ENCODE measurements at places on chromosomes 3 and 15.
A peak's percentile ranks its signal among the peaks of the same experiment; 100 is the strongest.

DNA sequence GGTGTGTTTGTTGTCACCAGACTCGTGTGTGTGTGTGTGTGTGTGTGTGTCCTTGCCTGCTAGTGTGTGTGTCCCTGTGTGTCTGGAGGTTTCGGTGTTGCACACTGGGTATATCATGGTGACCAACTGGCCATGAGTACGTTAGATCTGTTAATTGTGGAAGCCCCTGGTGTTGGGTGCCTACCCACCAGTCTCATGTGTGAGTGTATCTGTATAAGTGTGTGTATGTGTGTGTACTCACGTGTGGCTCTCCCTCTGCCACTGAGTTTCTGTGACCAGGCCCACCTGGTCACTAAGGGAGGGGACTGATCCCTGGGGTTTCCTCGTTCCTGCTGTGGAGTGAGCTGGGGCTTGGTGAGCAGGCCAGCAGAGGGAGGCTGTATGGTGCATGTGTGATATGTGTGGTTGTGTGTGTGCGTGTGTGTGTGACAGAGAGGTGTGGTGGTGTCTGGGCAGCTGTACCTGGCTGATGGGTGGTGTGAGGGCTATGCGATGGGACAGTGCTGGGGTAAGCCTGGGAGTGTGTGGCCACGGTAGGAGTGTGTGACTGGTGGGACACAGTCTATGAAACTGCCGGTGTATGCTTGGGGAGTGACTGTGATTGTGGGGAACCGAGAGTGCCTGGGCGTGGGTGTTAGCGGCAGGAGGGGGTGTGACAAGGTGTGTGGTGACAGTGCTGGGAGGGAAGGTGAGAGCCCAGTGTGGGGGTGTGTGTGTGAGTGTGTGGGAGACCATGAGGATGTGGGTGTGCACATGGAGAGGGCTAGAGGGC lies 1.8 kb downstream of the PRKCD start:
- DNase-seq = no peak

DNA sequence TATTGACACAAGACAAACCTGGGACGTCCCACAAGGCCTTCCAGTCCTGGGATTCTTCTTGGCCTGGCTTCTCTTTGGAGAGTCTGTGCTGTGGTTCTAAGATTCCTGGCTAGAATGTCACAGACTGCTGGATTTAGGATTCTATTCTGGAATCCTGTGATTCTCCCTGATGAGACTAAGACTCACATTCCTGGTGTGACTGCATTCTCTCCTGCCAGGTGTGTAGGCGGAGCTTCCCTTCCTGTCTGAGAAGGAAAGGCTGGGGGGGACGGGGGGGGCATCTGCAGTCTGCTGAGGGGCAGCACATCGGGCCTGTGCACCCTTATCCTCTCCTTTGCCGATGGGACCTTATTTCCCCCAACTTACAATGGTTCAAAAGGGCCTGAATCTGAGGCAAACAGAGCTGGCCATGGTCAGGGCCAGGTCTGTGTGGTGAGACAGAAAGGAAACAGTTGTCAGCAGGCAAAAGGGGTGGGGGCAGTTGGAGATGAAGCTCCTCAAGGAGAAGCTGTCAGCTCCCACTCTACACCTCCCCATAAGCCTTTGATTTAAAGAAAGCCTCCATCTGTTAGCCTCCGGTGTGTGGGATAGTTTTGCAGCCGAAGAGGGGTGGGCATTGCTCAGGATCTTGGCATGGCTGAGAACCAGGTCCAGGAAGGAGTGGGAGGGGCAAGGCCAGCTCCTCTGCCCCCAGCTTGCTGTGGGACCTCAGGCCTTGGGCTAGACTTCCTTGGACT lies 30.9 kb downstream of the VIPR1 start:
- DNase-seq = no peak

GRCh38 chr15:33101036-33101435 lies 93.5 kb downstream of the FMN1 start:
- DNase-seq = no peak

GRCh38 chr15:57551715-57552677 lies 39.7 kb upstream of the MYZAP start:
- peak; percentile 45 for DNase-seq

DNA sequence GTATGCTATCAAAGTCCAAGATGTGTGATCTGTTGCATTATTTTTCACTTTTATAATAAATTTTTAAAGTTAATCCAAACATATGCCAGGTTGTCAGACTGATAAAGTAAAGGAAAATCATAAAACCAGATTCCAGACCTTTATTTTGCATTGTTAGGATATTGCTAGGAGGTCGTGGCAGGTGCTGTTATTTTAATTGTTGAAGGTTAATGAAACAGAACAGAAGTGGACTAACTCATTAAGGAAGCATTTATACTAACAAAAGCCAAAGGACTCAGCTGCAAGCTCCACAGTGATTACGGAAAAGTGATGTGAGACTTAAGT lies 63.1 kb downstream of the DCLK3 start:
- no peak for DNase-seq

- DNase-seq = no peak
Measured at GRCh38 chr3:190180268-190180667, 59.6 kb upstream of the P3H2 start.

DNA sequence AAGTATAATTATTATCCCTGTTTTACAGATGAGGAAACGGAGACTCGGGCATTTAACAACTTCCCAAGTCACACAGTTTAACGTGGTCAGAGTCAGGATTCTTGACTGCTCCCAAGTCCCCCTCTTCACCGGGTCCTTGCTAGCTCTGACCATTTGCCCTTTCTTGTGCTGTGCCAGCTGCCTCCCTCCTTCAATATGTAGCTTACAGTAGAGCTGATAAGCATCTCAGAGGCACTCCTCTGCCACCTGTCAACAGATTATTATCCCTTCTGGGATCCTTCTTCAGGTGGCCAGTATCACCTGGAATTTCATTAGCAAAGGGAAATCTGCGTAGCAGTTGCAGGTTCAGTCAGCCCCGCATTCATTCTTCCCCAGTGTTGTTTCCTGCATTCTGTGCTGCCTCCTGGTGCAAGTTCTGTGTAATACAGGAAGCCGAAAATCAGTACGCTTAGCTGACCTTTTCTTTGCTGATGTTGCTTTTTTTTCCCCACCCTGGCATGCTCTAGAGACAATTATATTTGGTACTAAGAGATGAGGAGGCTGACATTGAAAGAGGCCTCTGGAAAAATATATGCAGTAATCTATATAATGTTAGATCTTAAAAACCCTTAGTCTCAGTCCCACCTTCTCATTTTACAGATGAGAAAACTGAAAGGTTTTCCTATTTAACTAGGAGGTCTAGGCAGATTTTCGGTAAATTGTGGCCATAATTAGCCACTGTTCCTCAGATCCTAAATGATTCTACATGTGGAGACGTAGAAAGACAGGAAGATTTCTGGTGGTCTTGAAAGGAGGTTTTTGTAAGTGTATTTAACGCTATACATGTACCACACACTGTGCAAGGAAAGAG lies 24.8 kb downstream of the TMOD2 start:
- no peak for DNase-seq

DNA sequence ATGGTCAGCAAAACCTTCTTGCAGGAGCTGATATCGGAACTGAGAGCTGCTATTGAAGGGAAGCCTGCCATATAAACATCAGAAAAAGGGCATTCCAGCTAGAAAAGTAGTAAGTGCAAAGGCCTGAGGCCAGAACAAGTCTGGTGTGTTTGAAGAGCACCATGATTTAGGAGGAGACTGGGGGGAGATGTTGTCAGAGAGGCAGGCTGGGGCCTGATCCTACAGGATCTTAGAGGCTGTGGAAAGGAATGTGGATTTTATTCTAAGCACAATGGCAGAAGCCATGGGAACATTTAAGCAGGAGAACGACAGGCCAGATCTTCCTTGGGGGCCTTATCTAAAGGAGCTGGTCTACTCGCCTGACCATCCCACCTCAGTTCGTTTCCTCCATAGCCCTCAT lies 5.1 kb upstream of the MUC13 start:
- DNase-seq = no peak

DNA sequence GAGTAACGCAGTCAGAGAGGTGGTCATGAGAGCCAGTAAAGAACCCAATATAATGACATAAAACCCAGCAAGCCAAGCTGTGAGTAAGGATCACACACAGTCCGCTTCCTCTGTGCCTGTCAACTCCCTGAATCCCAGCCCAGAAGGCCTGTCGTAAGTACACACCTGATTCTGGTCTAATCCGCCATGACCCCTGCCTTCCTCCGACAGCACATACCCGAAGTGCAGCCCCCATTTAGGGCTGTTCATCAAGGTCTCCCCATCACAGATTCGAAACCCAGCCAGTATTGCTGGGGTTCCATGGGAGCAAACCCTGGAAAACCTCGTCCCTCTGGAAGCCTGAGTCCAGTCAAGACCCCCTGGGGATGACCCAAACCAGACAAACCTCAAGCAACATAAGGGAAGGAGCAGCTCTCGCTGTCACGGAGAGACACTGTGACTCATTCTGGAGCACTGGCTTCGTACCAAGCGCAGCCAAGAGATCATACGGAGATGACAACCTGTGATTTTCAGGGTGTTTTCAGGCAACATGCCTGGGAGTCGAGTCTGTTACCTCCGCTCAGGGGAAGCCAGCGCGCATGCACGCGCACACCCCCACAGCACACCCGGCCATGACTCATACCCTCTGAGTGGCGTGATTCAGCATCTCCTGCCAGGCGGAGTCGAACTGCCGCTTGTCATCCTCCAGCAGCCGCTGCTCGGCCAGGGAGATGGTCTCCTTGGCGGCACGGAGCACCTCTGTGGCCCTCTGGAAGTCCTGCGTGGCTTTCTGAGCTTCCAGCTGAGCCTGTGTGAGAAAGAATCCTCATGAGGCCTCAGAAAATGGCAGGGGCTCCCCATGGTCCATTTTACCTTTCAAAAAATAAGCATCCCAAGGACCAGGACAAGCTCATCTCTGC lies 63.0 kb downstream of the SH3BP5 start:
- DNase-seq = peak; percentile 77

- DNase-seq = no peak
Measured at GRCh38 chr3:181711325-181712135, at the start of gene SOX2. Gene SOX2, plus strand, starts transcription at chr3:181711925. Its CDS starts 436 bp downstream, at chr3:181712361.

GRCh38 chr15:79067072-79067833 lies 23.3 kb downstream of the RASGRF1 start:
- DNase-seq = no peak

- no peak for DNase-seq
Measured at GRCh38 chr15:34620142-34620541, 36.7 kb upstream of the GOLGA8B start.

DNA sequence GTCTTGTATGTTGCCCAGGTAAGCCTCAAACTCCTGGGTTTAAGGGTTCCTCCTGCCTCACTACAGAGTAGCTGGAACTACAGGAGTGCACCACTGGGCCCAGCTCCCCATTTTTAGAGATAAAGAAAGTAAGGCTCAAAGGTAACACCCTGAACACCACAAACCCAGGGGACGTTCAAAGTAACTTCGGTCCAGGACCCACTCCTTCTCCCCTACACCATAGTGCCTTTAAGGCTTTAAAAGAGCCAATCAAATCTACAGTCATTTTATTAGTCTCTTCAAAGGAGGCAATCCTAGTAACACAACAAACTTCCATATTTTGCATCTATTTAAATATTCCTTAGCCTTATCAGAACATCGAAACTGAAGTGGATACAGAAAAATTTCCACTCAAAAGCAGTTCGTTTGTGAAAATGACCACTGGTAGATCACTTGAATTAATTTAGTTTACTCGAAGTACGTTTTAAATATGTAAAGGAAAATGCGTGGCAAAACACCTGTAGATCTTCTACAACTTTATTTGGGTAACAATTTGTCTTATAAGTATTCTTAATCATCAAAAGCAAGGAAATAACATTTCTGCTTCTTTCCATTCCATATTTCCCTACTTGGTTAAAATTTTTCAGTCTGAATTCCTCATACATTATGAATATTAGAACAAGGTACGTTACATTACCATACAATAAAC lies 1.8 kb downstream of the STAG1 start:
- no peak for DNase-seq

- DNase-seq = no peak
Measured at GRCh38 chr15:95875121-95875643, 455.3 kb upstream of the NR2F2 start.

DNA sequence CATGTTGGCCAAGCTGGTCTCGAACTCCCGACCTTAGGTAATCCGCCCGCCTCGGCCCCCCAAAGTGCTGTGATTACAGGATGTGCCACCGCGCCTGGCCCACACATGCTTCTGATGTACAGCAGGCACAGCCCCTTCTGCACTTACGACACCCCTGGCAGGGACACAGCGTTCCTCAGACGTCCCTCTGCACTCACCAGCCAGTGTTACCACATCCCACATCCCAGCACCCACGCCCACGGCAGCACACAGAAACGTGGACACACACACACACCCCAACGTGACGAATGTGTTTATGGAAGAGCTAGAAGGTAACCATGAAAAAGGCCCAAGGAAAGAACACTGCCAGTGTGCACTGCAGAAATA lies 576 bp upstream of the RPAP1 start:
- peak; percentile 54 for DNase-seq

- DNase-seq = no peak
Measured at GRCh38 chr15:77421370-77421700, 647 bp downstream of the HMG20A start.

- DNase-seq = no peak
Measured at GRCh38 chr3:139187154-139187553, 142.5 kb upstream of the PRR23C start.

DNA sequence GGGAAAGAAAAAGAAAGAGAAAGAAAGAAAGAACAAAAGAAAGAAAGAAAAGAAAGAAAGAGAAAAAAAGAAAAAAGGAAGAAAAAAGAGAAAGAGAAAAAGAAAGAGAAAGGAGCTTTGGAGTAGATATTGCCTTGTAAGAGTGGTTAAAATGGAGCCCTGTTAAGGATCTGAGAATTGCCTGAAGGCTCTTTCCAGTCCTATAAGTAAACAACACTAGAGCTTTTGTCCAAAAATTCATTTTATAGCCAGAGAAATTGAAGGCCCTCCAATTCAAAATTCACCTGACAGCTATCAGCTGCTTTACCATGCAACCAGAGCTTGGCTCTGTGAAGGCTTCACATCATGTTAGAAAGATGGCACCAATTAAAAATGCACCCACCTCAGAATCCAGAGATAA lies 102.1 kb upstream of the FRMD4B start:
- DNase-seq = no peak

DNA sequence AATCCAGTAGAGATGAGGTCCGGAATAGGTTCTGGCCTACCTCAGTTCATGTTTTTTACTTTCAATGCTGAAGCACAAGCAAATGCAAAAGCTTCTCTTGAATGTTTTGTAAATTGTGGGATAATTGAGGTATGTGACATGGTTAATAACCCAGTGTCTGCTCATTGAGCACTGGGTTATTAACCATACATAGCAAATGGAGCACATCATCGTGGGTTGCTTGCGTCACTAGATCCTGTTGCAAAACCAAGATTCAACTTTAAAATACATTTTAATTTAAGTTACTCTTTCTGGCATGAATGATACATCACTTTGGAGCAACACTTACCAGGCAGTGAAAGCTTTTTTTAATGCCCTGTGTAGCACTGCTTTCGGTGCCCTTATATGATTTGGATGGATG lies 165.6 kb downstream of the IGF1R start:
- no peak for DNase-seq

DNA sequence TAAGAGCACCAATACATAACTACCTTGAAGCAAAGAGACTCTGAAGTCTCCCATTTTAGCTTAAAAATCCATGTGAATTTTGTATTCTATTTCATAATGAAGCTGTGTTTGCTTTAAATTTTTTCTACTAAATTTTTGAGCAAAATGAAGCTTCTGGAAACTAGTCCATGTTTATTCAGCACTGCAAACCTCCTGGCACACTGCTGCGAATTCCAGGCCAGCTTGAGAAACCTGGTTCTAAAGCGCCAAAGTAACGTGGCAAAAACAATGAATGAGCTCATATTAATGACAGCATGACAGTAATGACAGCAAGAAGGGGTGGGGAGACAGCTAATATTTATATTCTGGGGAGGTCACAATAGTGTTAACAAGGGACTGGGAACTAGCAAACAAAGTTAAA lies 25.7 kb downstream of the CEP152 start:
- DNase-seq = no peak

- no peak for DNase-seq
Measured at GRCh38 chr3:67804089-67804488, 149.7 kb upstream of the SUCLG2 start.

All from GM04503 (cell line).